Neural crest cell (in vitro differentiated cells): ENCODE measurements at places on chromosomes 7 and 10. TPM values are rescaled to one million over a fixed set of nuclear protein-coding genes. Genes with fewer than 3 reads are reported as not detected.

The CALHM1 gene
- not detected in 2 replicates for total RNA-seq

The TMEM213 gene
- total RNA-seq = not detected in 2 replicates

The NKX2-3 gene
- total RNA-seq = not detected in 2 replicates

The PLEKHS1 gene
- total RNA-seq = not detected in 2 replicates
